ENCODE measurements at places on chromosomes 12 and 14.

- no peak for DNase-seq
Observed at GRCh38 chr14:66600416-66600815, 92.5 kb downstream of the GPHN start.

DNA sequence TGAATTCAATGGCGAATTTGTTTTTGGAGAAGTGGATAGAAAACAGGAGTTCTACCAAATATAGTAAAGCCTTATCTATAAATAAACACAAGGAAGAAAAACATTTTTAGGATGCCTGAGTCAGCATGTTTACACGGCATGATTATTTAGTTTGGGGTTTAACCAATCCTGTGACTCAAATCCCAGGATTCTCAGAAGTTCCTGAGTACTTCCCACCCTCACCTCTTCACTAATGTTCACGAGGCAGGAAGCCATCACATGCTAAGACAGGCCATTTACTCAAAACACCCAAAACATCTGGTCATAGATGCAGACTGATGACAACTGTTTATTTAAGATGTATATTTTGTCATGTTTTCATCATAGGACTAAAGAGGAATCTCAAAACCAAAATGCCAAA is 3.4 kb upstream of the GLRX5 start:
- DNase-seq, result no peak

GRCh38 chr12:31089072-31089471 is 15.4 kb downstream of the DDX11 start:
- DNase-seq, result no peak

GRCh38 chr14:22391908-22392565 is 197.0 kb downstream of the DAD1 start:
- no peak for DNase-seq

- no peak for DNase-seq
Observed at GRCh38 chr12:115609347-115609746, 668.1 kb downstream of the MED13L start.

DNA sequence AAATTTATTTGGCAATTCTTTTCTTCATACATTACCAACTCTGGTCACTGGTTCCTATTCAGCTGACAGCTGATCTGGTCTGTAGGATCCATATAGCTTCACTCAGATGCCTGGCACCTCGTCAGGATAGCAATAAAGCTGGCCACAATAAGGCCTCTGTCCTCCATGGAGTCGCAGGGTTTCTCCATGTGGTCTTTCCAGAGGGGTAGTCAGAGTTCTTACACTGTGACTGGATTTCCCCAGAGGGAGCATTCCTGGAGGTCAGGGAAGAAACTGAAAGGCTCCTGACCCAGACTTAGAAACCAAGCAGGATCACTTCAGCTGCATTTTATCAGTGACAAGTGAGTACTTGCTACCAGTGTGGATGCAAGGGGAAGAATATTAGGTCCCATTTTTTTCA is 34.9 kb upstream of the SIX1 start:
- no peak for DNase-seq

Data from NCI-H2081 treated with DMSO at 0.1 percent for 48 hours (cell line).